ENCODE measurements at places on chromosomes 7 and 10.

DNA sequence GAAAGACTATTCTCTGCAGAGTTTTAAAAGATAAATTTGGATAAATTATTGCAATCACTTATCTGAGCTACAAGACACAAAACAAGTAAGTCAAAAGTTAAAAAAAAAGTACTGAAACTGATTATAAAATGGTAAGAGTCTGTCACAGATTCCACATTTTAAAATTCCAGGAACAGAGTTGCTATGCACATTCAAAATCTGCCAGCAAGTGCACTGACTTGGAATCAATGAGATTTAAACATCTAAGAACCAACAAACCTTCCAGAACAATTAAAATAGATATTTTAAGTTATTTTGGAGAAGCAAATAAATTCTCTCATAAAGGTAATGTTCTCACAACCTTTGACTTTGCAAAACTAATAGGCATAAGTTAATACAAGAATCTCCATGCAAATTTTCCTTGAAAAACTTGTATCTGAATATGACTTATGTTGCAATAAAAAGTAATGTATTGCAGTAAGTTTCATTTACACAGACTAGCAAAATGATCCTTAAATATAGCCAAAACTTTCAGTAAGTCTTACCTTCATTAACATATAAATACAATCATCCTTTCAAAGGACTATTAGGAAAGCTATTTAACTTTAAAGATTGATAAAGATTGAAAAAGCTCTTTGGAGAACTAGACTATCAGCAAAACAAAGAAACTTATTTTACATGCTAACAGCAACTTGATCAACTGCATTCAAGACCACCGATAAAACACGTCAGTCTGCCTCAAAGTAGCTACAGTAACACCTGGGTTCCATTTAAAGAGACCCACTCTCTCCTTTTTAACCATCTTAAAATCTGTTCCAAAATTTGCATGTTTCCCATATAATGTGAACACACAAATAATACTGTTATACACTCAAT is 4.4 kb downstream of the ETV1 start:
- DNase-seq: no peak

DNA sequence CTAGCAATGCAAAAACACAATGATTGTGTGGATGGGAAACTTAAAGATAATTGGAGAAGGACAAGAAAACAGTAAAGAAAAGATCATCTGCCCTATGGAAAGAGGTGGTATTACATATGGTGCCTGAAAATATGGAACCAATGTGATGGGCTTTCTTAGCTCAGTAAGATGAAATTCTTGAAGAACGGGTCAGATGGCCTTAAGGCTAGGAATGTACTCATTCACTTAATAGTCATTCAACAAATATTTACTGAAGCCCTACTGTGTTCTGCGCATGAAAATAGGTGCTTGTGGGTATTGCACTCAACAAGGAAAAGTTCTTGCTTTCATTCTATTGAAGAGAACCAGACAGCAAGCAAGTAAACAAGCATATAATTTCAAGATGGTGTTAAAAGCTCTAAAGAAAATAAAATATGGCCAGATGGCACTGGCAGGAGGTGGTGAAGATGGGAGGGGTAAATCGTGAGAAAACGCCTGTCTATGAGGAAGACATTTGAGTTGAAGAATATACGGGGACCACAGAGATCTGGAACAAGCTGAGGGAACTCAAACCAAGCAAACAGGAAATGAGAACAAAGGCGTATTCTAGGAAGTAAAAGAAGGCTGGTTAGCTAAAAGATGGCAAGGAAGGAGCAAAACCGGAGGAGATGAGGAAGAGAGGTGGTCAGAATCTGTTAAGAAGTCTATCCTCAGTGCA is 179.7 kb downstream of the ANK3 start:
- no peak for DNase-seq

DNA sequence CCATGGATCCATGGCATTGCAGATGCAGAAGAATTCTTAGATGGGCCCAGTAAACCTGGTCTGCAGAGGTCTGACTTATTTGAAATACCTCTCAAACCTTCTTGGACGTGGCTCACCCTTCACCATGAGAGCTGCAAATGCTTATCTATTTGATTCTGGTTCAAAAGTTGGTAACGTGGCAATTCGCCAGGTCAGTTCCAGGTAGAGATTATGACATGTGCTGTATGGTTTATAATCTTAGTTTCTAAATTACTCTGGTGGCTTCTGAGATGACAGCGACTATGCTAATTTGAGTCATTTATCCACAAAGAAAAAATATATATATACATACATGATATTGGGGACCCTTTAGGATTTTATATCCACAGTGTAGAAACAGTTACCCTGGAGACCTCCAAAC is 68.8 kb downstream of the NRP1 start:
- no peak for DNase-seq

GRCh38 chr7:131034166-131034881 is 293.4 kb upstream of the MKLN1 start:
- DNase-seq: no peak

DNA sequence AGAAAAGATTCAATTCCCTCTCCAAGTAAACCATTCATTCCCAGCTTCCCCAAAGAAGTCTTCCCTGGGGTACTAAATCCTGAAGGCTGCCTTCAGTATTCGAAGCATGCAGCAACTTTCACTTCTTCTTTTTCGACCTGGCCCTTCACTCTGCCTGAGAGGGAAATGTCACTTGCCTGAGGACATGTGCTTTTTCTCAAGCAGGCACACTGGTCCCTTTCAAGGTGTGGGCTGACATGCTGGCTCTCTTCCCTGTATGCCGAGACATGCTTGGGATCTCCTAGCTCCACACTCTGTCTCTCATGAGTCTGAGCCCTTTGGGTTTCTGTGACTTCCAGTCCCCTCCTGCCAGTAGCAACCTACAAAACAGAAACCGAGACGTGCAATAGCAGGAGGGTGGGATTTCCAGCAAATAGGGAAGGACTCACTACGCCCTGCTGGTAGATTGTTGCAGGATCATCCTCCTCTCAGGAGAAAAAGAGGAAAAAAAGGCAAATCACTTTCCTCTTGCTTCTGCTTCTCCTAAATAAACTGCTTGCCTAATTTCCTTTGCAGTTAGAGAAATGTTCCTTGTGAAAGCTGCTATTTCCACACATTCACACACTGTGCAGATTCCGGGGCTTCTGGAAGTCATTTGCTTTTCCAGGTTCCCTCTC is 33.5 kb downstream of the FIGNL1 start:
- DNase-seq: no peak

- DNase-seq: no peak
Observed at GRCh38 chr10:47160967-47161366, 139.0 kb upstream of the GDF10 start.

- DNase-seq: no peak
Observed at GRCh38 chr10:115844591-115844990, 428.4 kb downstream of the GFRA1 start.

- DNase-seq: peak; percentile 52
Observed at GRCh38 chr7:2527505-2528467, 8.2 kb downstream of the LFNG start.

- no peak for DNase-seq
Observed at GRCh38 chr7:13794581-13794980, 194.9 kb downstream of the ETV1 start.

GRCh38 chr10:76382381-76382851 is 951.0 kb downstream of the LRMDA start:
- DNase-seq: peak; percentile 58

DNA sequence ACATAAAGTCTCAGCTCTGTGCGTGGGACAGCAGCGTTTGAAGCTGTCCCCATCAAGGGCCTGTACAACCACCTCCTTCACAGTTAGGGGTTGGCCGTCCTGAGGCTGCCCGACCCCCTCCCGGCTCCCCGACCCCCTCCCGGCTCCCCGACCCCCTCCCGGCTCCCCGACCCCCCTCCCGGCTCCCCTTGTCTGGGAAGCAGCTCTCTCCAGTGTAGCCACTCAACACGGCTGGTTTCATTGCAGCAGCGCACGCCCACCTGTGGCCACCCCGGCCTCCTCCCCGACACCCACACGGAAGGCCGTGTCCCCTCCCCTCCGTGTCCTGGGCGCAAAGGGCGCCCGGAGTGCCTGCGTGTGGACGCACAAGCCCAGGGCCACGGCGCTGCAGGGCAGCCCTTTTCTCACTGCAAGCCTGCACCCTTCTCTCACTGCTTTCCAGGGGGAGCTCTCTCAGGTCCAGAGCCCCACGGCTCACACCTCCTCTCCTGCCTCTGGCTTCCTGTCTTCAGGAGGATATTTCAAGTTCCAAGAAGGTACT is 20.9 kb upstream of the FAM20C start:
- DNase-seq: no peak

DNA sequence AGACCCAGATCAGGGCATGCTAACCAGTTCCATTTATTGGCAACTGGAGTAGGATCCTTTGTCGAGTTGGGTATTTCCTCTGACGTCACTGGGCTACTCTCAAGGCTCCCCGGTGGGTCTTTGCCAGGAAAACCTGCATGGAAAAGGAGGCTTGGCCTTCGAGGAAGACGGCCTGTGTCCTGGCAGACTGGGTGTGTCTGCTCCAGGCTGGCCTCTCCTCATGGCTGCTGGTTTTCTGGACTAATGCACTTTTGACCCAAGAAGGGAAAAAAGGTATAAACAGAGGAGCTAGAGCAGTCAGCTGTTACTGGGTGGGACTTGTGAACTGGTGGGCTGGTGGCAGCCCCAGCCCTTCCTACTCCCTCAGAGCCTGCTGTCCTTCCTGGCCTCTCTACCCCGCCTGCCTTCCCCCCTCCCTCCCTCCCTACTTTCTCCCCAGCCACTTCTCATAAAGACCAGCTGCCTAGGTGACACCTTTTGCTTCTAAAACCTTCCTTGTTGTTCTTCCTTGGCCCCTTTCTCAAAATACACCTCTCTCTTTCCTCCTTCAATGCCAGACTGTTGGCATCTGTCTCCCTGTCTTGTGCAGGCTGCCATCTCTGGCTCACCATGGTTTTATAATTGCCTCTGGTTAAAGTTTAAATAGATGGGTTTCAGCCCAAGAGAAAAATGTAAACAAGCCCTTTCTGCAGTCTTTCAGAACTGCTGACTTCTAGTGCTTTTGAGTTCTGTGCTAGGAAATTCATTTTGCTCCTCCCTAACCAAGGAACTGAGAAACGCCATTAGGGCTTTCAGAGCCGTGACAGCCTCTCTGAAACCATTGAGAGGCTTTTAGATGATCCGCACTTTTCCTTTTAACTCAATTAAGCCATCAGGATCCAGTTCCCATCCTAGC is 101.8 kb upstream of the MKLN1 start:
- DNase-seq: no peak

GRCh38 chr7:45368129-45368807 is 205.9 kb upstream of the ADCY1 start:
- no peak for DNase-seq

DNA sequence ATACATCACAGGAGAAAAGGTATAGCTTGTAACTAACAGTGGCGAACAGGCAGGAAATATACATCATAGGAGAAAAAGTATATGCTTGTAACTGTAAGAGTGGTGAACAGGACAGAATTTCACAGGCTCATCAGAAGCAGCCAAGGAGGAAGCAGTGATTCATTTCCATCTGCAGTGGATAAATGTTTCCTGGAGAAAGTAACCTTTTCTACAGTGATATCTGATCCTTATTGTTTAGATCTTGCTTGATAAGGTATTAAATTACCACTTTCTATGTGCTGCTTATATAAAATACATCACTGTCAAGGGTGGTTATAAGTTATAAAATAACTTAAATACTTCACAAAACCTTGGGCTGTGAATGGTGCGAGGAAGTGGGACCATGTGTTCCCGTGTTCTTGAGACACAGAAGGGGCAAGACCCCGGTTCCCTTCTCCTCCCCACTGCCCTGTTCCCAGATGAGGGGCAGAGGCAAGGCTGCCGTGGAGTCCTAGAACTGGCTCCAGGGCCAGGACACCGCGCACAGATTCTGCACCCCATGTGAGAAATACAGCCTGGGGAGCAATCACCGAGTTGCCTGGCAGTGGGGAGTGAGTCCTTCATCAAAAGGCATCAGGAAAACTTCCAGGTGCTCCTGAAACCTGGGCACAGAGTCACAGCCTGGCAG is 135.2 kb downstream of the DIP2C start:
- DNase-seq: no peak

- DNase-seq: peak; percentile 87
Observed at GRCh38 chr7:17298102-17298839, at the start of gene AHR. Gene AHR, plus strand, starts transcription at chr7:17298652. Its CDS starts 613 bp downstream, at chr7:17299265.

GRCh38 chr7:16670021-16670420 is 24.0 kb downstream of the BZW2 start:
- DNase-seq: no peak

GRCh38 chr10:76396134-76396533 is 964.7 kb downstream of the LRMDA start:
- no peak for DNase-seq

DNA sequence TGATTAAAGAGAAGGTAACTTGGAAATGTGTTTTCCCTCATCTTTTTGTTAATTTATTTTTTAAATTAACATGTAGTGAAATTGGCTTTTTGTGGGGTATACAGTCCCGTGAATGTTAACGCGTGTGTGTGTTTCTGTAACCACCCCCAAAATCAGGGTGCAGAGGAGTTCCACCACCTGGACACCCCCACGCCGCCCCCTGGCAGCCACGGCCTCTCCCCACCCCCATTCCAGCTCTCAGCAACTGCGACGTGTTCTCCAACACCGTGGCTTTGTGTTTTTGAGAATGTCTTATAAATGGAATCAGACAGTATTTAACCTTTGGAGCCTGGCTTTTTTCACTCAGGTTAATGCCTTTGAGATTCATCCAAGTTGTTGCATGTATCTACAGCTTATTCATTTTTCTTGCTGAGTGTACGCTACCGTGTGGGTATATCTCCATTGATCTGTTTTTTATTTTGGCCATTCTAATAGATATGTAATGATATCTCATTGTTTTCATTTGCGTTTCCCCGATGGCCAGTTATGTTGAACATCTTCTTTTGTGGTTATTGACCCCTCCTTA is 218.8 kb downstream of the EBF3 start:
- DNase-seq: no peak

GRCh38 chr10:113866551-113867394 is 12.3 kb downstream of the NHLRC2 start:
- DNase-seq: no peak

- no peak for DNase-seq
Observed at GRCh38 chr10:106696239-106696638, 468.3 kb downstream of the SORCS1 start.

- DNase-seq: peak; percentile 86
Observed at GRCh38 chr7:21169667-21170580, 258.0 kb upstream of the SP4 start.

GRCh38 chr7:140696680-140697446 is at the start of gene NDUFB2:
Gene NDUFB2, plus strand, starts transcription at chr7:140696708. Its CDS starts 37 bp downstream, at chr7:140696745.
- DNase-seq: peak; percentile 91

All from mammary epithelial cell (primary cell).